Chondrocyte (in vitro differentiated cells): ENCODE measurements at places on chromosomes 2 and 18. TPM values are rescaled to one million over a fixed set of nuclear protein-coding genes. Genes with fewer than 3 reads are reported as not detected.

- no peaks in the 10 kb centered on the region for H3K27me3 ChIP-seq
- H3K27ac ChIP-seq = no peak overlapping the region
- peaks cover 2% of the 10 kb centered on the region for H3K36me3 ChIP-seq
- no peak for DNase-seq
- no peak overlapping the region for H3K4me3 ChIP-seq
Measured at GRCh38 chr2:634636-635388, 42.4 kb downstream of the TMEM18 start.

DNA sequence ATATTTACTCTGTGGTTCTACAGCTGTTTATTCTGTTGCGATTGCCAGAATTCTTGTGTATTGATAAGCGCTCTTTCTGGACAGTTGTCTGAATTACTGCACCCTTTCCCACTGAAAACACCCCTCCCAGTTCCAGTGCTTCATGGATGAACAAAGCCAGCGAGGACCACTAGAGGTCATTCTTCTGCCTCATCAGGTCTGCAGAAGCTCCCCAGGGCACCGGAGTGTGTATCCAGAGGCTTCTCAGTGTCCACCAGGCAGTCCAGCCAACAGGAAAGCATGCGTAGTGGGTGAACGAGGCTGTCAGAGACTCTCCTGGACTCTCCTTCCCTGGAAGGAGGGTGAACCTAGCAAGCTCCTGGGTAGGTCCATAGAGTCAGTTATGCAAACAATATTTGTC is 40.6 kb upstream of the INHBB start:
- no peak overlapping the region for H3K4me3 ChIP-seq
- peaks cover 14% of the 10 kb centered on the region for H3K36me3 ChIP-seq
- DNase-seq = no peak
- no peaks in the 10 kb centered on the region for H3K4me1 ChIP-seq

Gene EVX2
- total RNA-seq = not detected in 3 replicates

Gene KCNG3
- 0.05 TPM in 1 of 3 replicates, not detected in the others for total RNA-seq

Gene RNPEPL1
- total RNA-seq = 54.9 to 63.2 TPM (median 61.3 TPM) in 3 replicates

GRCh38 chr2:1645761-1646476 is 98.4 kb downstream of the PXDN start:
- peak overlapping the region; percentile 15 for H3K27ac ChIP-seq
- H3K4me3 ChIP-seq = no peak overlapping the region
- no peaks in the 10 kb centered on the region for H3K27me3 ChIP-seq
- H3K36me3 ChIP-seq = peaks cover 55% of the 10 kb centered on the region

- H3K4me3 ChIP-seq = no peak overlapping the region
- H3K36me3 ChIP-seq = no peaks in the 10 kb centered on the region
- H3K27ac ChIP-seq = no peak overlapping the region
- no peak for DNase-seq
- H3K27me3 ChIP-seq = no peaks in the 10 kb centered on the region
- H3K4me1 ChIP-seq = peaks cover 34% of the 10 kb centered on the region
Measured at GRCh38 chr2:11742702-11743357, 3.6 kb upstream of the LPIN1 start.

DNA sequence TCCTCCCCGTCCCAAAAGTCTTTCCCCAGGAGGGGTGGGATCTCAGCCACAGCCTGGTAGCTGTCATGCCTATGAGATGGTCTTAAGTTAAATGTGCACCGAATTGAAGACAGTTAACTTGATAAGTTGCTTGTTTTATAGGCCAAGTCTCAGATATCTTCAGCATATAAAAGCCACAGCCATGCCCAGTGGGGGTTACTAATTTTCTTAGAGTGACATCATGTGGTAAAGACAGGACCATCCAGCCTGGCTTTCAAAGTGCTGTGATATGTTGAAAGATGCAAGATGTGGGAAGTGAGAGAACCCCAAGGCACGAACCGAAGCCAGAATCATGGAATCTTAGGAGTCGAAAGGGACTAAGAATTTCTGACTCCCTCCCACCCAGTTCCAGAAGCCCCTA is 42.1 kb upstream of the FAM124B start:
- no peak for DNase-seq
- H3K4me1 ChIP-seq = no peaks in the 10 kb centered on the region
- no peaks in the 10 kb centered on the region for H3K27me3 ChIP-seq
- H3K4me3 ChIP-seq = no peak overlapping the region
- no peaks in the 10 kb centered on the region for H3K36me3 ChIP-seq

GRCh38 chr2:18268400-18268799 is 292.1 kb downstream of the RDH14 start:
- H3K27ac ChIP-seq = no peak overlapping the region
- H3K36me3 ChIP-seq = no peaks in the 10 kb centered on the region
- DNase-seq = no peak
- no peak overlapping the region for H3K4me3 ChIP-seq
- H3K4me1 ChIP-seq = peaks cover 14% of the 10 kb centered on the region

DNA sequence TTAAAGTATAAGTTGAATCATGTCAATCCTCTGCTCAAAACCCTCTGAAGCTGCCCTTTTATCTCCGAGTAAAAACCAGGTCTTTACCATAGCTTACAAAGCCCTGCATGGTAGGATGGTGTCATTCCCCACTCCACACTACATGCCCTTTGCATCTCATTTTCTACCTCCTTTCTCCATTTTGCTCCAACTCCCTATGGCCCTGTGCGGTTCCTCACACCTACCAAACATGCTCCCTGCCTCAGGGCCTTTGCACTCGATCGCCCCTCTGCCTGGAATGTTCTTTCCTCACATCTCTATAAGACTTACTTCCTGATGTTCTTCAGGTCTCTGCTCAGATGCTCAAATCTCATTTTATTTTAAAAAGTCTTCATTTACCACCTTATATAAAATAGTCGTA is 80.7 kb downstream of the MYL12B start:
- no peak overlapping the region for H3K4me3 ChIP-seq
- H3K4me1 ChIP-seq = no peaks in the 10 kb centered on the region
- no peak overlapping the region for H3K27ac ChIP-seq

GRCh38 chr2:44329343-44329742 is 32.0 kb downstream of the PREPL start:
- no peak overlapping the region for H3K4me3 ChIP-seq
- no peak overlapping the region for H3K27ac ChIP-seq
- H3K36me3 ChIP-seq = peaks cover 23% of the 10 kb centered on the region
- H3K4me1 ChIP-seq = peaks cover 18% of the 10 kb centered on the region
- no peak for DNase-seq
- H3K27me3 ChIP-seq = no peaks in the 10 kb centered on the region

- no peak overlapping the region for H3K27ac ChIP-seq
- H3K27me3 ChIP-seq = no peaks in the 10 kb centered on the region
- no peak for DNase-seq
- H3K4me3 ChIP-seq = no peak overlapping the region
- no peaks in the 10 kb centered on the region for H3K36me3 ChIP-seq
Measured at GRCh38 chr2:157898591-157898996, 22.5 kb upstream of the ACVR1 start.

Gene ADAM23
- 19.2 to 24.5 TPM (median 22.7 TPM) in 3 replicates for total RNA-seq

DNA sequence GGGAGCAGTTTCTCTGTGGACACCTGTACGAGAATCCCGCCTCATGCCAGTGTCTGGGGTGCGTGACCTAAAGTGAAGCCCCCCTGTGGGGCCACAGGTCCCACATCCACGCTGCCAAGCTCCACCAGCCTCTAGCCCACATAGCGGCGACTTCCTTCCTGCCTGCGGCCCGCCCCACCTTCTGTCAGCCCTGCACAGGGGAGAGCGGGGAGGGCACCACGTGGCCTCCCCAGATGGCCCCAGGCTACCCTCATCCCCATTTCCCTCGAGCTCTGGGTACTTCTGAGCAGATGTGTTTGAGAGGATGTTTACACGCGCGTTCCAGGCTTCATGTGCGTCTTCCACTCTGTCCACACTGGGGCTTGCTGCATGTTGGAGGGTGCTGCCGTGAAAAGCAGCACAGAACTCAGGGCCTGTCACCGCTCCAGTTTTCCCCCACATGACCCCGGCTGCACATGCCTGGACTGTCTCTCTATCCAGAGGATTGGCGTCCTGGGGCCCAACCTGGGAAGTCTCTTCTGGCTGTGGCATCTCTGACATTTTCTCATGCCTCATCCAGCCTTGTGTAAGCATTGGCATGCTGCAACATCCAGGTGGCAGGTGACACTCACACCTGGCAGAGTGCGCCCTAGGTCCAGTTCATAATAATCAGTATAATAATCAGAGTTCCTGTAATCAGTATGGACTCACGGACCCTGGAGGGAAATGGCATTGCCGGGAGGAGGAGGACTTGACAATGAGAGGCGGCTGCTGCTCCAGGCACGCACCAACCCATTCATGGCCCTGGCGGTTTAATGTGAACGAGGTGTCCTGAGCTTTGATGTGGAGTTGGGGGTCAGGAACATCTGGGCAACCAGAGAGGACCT is 146.3 kb upstream of the TWIST2 start:
- DNase-seq = no peak
- no peak overlapping the region for H3K27ac ChIP-seq
- H3K4me1 ChIP-seq = no peaks in the 10 kb centered on the region

Gene FAM117B
- total RNA-seq = 4.9 to 6.0 TPM (median 5.3 TPM) in 3 replicates

- peaks cover 31% of the 10 kb centered on the region for H3K4me1 ChIP-seq
- peak overlapping the region; percentile 80 for H3K4me3 ChIP-seq
- H3K27ac ChIP-seq = peak overlapping the region; percentile 79
- H3K27me3 ChIP-seq = peaks cover 2% of the 10 kb centered on the region
- DNase-seq = no peak
Measured at GRCh38 chr2:235493402-235493774, 455 bp upstream of the AGAP1 start.

GRCh38 chr2:107728586-107728985 is 98.1 kb upstream of the RGPD4 start:
- DNase-seq = no peak
- peaks cover under 1% of the 10 kb centered on the region for H3K27me3 ChIP-seq
- no peak overlapping the region for H3K4me3 ChIP-seq

DNA sequence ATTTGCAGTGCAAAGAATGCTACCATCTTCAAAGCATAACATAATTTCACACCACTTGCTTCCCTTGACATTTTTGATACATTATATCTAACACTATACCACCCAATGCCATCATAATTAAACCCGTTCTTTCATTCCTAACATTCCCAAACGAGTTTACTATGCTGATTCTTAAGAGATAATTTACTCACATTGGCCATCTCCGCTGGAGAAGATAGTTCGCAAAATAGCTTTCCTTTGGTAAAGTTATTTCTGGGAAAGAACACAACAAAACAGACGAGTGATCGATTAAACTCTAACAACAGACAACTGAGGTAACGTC is 716 bp downstream of the MMADHC start:
- DNase-seq = no peak
- H3K27me3 ChIP-seq = no peaks in the 10 kb centered on the region
- peaks cover 4% of the 10 kb centered on the region for H3K36me3 ChIP-seq
- peak overlapping the region; percentile 99 for H3K4me3 ChIP-seq
- peaks cover 53% of the 10 kb centered on the region for H3K4me1 ChIP-seq
- peak overlapping the region; percentile 100 for H3K27ac ChIP-seq

DNA sequence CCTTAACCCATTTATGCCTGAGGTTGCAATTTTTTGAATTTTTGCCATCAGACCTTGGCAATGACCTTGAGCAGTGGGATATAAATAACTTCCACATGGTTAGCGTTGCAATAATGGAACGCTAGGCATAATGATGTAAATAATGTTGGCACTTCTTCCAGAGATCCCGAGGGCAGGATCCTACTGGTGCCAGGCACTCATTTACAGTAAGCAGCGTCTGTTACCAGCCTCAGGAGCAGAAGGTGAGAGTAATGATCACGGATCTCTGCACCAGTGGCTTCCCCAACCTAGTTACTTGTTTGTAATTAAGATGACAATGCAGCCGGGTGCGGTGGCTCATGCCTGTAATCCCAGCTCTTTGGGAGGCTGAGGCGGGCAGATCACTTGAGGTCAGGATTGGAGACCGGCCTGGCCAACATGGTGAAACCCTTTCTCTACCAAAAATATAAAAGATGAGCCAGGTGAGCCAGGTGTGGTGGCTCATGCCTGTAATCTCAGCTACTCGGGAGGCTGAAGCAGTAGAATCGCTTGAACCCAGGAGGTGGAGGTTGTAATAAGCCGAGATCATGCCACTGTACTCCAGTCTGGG is 41.9 kb downstream of the CPO start:
- no peak overlapping the region for H3K4me3 ChIP-seq
- H3K36me3 ChIP-seq = peaks cover 1% of the 10 kb centered on the region
- DNase-seq = no peak

Gene C1QL2
- total RNA-seq = not detected in 3 replicates

DNA sequence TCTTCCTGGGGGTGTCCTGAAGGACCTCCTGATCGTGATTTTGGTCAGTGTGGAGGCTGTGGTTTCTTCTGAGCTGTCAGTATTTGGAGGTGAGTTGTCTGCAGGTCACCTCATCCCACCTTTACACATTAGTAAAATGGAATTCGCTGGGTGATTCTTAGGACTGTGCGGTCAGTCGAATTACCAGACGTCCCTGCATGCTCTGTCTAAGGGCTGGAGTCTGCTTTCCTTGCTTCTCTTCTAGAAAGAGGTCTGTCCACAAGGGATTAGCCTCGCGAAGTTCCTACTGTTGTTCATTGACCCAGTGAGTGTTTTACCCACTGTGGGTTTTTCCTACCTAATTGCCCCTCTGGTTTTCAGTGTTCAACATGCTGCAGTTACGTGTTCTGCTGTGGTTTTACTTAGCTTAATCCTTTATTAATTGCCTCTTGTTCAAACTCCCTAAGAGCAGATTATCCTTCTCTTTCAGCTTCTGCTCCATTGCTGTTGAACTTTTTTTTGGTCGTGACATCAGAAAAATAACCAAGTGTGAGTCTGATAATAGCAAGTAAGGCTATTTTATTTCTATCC is 183.4 kb downstream of the NEDD4L start:
- no peaks in the 10 kb centered on the region for H3K27me3 ChIP-seq
- H3K4me3 ChIP-seq = no peak overlapping the region
- peaks cover 1% of the 10 kb centered on the region for H3K36me3 ChIP-seq

- peak overlapping the region; percentile 9 for H3K27ac ChIP-seq
- no peaks in the 10 kb centered on the region for H3K27me3 ChIP-seq
- H3K4me1 ChIP-seq = peaks cover 9% of the 10 kb centered on the region
- peaks cover 24% of the 10 kb centered on the region for H3K36me3 ChIP-seq
- H3K4me3 ChIP-seq = no peak overlapping the region
Measured at GRCh38 chr2:173231465-173231864, 123.2 kb upstream of the CDCA7 start.

GRCh38 chr2:30780776-30781330 is 26.4 kb downstream of the CAPN13 start:
- peaks cover 20% of the 10 kb centered on the region for H3K27me3 ChIP-seq
- H3K36me3 ChIP-seq = no peaks in the 10 kb centered on the region
- H3K4me1 ChIP-seq = no peaks in the 10 kb centered on the region

Gene GLI2
- 31.1 to 37.0 TPM (median 36.0 TPM) in 3 replicates for total RNA-seq

DNA sequence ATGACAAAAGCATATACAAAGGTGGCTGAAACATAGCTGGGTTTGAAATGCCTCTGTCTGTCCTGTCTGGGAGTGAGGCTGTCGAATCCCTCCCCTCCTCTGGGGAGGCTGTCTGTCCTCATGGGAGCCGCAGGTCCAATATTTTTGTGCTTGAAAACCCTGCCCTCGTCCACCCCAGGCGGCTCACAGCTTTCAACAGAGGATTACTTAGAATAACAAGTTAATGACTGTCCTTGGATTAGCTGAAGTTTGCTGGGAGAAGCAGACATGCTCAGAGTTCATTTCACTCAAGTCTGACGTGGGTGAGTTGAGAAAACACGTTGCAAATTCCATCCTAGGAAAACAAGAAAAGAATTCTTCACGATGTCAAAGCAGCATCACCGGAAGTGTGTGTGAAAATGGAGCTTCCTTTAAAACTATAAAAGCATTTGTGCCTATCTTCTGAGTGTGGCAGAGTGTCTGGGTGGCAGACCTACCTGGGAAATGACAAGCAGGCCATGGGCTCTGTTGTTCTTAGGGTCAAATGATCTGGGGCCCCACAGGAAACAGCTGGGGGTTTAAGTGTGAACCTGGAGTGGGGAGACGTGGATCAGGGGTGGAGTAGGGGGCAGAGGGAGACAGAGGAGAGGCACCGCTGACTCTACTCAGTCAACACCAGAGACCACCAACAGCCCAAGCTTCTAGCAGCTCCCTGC is 77.1 kb downstream of the DDX1 start:
- H3K27me3 ChIP-seq = peaks cover 7% of the 10 kb centered on the region
- H3K4me1 ChIP-seq = peaks cover 23% of the 10 kb centered on the region
- peaks cover 1% of the 10 kb centered on the region for H3K36me3 ChIP-seq
- H3K27ac ChIP-seq = peak overlapping the region; percentile 5
- DNase-seq = no peak
